ENCODE measurements at places on chromosomes 12 and 14.

GRCh38 chr12:55727643-55728185 lies 1.1 kb downstream of the CD63 start:
- peak; percentile 29 for DNase-seq

- no peak for DNase-seq
Measured at GRCh38 chr12:95882080-95882479, 23.3 kb downstream of the SNRPF start.

DNA sequence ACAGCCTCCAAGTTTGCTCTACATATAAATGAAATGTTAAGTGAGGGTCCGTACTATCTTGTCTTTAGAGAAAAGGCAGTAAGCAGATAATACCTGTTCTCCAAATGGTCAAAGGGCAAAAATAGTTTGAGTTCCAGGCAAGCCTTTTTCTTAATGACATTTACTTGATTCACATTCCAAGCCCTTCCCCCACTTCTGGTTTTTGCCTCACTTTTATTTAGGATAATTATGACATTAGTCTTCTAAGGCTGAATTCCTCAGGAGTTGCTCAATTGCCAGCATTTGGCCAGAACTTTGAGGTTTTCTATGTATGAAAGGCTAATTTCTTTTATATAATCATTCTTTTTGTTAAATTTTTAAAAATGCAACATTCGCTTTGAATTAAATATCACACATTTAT lies 62.5 kb upstream of the DUSP6 start:
- peak; percentile 70 for DNase-seq

DNA sequence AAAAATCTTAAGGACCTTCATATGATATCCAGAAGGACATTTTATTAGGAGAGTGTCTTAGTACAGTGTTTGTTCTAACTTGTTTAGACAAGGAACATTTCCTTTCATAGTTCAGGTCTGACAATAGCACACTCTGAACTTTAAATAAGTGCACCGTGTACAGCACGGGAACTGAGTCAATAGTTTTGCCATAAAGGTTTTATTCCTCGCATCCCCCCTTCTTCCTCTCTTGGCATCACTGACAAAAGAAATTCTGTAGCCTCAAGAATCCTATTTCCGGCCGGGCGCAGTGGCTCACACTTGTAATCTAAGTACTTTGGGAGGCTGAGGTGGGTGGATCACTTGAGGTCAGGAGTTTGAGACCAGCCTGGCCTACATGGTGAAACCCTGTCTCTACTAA lies 58.3 kb downstream of the TMCC3 start:
- no peak for DNase-seq

- peak; percentile 84 for DNase-seq
Measured at GRCh38 chr14:75310295-75311111, 31.9 kb downstream of the FOS start.

GRCh38 chr12:20475542-20475941 lies 107.2 kb downstream of the PDE3A start:
- no peak for DNase-seq

- DNase-seq, result no peak
Measured at GRCh38 chr12:2479851-2480535, 314.8 kb upstream of the FKBP4 start.

DNA sequence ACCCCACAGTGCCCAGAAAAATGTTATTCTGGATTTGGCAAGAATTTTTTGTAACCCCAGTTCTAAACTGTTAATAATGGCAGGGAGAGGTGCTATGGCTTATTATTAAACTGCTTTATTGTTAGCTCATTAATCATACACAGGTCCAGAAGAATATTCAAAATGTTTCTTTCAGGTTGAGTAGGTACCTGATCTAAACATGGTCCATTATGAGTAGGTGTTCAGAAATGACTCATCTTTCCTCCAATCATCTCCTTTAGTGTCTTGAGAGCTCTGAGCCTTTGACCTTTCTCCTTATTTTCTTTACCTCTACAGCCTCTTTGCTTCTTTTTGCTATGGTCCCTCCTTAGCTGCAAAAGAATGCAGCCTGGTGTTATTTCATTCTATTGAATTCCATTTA lies 211.0 kb upstream of the GARIN6 start:
- peak; percentile 75 for DNase-seq

DNA sequence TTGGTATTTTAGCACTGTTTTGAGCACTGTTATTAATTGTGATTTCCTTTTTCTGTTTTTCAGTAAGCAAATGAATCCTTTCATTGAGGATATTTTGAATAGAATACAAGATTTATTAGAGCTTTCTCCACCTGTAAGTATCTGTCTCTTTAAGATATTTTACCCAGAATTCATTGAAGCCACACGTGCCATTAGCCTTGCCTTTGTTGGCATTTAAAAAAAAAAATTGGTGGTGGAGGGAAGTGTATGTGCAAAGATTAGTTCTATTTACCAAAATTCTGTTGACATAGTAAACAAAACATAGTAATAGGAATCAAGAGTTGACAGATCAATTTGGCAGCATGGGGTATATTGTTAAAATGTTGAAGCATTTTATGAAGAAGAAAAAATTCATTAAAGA lies 23.8 kb downstream of the XPOT start:
- no peak for DNase-seq

- DNase-seq, result no peak
Measured at GRCh38 chr12:49295082-49295936, at the start of gene PRPH. TSS of gene PRPH (plus strand) at chr12:49295147. CDS start at chr12:49295201, 54 bp downstream.

- no peak for DNase-seq
Measured at GRCh38 chr12:111379942-111380554, 11.2 kb upstream of the PHETA1 start.

DNA sequence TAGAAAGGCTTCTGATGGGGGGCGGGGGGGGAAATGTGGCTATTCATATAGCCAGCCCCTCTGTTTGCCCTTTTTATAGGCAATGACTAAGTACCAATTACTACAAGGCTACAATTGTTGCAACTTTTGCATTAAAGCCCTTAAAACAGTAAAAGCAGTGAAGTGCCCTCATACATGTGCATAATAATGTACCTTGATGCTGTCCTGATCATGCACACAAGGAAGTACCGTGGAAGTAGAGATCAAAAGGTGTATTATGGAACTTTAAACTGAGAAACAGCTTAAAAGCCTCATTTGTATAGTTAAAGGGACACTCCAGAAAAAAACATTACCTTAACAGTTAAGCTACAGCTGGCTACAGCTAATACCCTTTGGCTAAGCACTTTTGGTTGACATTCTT lies 111.8 kb downstream of the PLEKHG7 start:
- DNase-seq, result no peak

GRCh38 chr12:26282339-26282940 lies 87.1 kb downstream of the SSPN start:
- no peak for DNase-seq

DNA sequence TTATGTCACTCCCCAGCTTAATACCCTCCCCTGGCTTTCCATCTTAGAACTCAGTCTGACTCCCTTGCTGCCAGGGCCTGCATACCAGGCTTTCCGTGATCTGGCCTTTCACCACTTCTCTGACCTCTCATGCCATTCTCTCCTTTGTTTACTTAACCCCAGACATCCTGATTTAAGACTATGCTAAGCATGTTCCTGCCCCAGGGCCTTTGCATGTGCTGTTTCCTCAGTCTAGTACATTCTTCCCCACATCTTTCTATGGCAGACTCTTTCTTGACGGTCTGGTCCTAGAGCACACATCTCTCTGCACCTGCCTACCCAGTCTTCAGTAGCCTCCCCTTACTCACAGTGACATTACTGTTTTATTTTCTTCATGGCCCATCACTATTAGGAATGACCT lies 42.2 kb downstream of the PLXNC1 start:
- no peak for DNase-seq

DNA sequence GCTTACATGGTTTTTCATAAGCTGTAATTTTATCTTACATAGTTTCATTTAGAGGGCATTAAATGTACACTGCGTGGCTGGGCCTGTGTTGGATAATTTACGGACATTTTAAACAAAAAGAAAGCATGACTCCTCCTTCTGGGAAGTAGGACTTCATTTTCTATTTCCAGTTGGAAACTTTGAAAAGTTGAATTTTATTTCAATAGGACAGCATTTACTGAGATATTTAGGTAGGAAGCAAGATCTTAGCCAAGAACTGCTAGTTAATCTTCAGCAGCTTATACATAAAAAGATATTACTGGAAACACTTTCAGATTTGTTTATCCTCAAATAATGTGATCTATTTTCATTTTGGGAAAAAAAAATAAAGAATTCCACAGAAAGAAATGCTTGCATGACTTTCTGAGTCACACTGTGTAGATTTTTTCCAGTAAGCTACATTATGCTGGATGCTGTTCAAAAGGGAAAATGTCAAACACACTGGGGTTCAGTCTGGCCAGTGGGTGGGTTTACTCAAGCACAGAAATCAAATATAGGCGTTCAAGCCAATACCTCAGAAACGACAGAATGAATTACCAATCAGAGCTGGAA lies 239.4 kb upstream of the KRR1 start:
- peak; percentile 68 for DNase-seq

GRCh38 chr14:105890474-105891220 lies 364.3 kb downstream of the TMEM121 start:
- no peak for DNase-seq

- DNase-seq, result no peak
Measured at GRCh38 chr14:68825729-68826128, 32.9 kb upstream of the ZFP36L1 start.

All from renal cortical epithelial cell (primary cell).